ENCODE measurements at places on chromosomes 4 and X. TPM values are rescaled to one million over a fixed set of nuclear protein-coding genes. Genes with fewer than 3 reads are reported as not detected.

DNA sequence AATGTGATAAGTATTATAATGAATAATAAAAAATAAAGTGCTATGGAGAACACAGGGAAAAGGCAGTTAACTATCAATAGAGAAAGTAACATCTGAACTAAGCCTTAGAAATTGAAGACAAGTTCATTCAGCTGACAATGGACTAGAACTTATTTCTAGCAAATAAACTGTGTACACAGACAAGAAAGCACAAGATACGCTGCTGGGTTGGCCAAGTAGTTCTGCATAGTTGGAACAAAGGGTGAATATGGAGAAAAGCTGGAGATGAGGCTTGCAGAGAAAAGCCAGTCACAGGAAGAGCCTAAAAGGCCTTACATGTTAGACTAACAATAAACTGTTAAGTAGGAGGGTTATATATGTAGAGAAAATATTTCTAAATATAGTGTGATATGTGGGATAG, 71.2 kb downstream of the WDFY3 start:
- H3K4me1 ChIP-seq = no peaks in the 10 kb centered on the region
- no peaks in the 10 kb centered on the region for H3K36me3 ChIP-seq
- no peaks in the 10 kb centered on the region for H3K27me3 ChIP-seq
- no peak overlapping the region for H3K27ac ChIP-seq
- H3K4me3 ChIP-seq = no peak overlapping the region
- DNase-seq = no peak

Gene ZFP42
- not detected for polyA plus RNA-seq

Gene ETDB
- not detected for polyA plus RNA-seq

Gene DKC1
- polyA plus RNA-seq = 13.7 TPM

DNA sequence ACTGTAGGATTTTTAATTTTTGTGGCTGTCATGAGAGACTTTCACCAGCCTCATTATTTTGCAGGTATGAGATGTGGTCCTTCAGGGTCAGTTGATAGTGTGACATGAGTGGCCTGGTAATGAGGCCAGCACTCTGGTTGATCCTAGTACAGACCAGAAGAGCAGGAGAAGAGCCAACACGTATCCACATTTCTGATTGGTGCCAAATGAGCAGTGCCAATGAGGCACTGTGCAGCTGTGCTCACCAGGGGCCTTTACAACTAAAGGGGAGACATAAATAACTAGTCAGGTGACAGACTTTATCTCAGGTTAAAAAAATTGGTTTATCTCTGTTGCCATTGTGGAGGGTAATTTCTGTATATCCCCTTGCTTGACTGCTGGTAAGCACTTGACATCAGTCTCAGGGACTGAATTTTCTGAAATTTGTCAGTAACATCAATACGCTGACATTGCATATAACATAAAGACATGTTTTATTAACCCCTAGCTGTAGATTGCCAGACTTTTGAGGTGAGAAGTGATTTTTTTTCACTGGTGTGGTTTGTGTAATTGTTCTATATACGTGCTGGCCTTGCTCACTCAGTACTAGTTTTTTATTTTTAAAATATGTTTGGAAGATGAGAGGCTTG, 101.2 kb downstream of the AFF1 start:
- DNase-seq = no peak
- H3K27me3 ChIP-seq = no peaks in the 10 kb centered on the region
- H3K27ac ChIP-seq = peak overlapping the region; percentile 89
- H3K36me3 ChIP-seq = no peaks in the 10 kb centered on the region

DNA sequence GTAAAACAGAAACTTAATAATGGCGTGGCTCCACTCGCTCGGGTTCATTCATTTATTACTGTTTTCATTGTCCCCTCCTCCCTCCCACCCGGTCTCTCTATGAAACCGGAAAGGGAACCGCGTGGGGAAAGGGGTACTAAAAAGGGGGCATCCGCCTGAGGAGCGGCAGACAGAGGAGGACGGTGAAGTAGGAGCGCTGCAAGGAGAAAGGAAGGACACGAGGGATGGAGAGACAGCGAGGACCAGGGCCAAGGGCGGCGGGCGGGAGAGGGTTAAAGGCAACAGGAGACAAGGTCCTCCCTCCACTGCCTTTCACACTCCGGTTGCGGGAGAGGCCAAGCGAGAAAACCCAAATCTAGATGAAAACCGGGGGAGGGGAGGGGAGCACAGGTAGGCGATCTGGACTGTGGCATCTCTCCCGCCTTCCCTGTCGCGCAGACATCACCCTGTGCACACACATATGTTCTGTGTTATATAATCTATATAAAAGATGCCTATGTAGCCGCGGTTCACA, 829 bp downstream of the ELOVL6 start:
- no peaks in the 10 kb centered on the region for H3K36me3 ChIP-seq
- no peak overlapping the region for H3K27ac ChIP-seq
- no peak for DNase-seq
- H3K27me3 ChIP-seq = no peaks in the 10 kb centered on the region
- H3K4me3 ChIP-seq = peak overlapping the region; percentile 95
- H3K4me1 ChIP-seq = no peaks in the 10 kb centered on the region

Gene SOD3
- 15.0 TPM for polyA plus RNA-seq

Data from heart left ventricle (tissue), 16 donors.